Hematopoietic multipotent progenitor cell (in vitro differentiated cells): ENCODE measurements at places on chromosomes 7 and 10.

DNA sequence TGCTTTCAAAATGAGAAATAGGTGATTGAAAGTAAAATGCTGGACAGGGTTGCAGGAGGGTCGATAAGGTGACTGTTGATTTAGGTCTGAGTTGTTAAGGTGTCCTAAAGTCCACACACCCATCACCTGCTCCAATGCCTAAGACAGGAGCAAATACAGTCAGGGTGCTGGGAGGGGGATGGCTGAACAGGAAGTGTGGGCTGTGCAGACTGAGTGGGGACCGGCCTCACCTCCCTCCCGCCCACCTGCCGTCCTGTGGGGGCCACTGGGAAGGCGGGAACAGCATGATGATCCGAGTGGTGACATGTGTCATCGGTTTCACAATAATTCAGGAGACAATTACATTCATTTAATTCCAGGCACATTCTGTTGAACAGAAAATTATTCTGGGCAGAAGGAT, 260.8 kb downstream of the DNAJB6 start:
- no peak for DNase-seq

DNA sequence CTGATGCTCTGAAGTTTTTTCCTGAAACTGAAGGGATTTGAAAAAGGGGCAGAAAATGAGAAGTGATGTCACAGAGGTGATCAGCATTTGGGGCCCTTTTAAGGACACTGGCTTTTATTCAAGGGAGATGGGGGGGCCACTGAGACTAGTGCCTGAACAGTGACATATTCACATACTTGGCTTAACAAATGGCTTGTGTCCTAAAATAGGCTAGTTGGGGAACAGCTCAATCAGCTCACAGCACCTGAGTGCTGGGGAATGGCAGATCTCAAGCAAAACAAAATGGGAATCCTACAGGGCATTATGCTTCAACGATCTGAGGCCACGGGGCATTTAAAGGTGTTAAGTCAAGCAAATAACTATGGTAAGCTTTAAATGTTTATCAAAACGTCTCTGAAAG, 90.1 kb downstream of the UBE2H start:
- no peak for DNase-seq

- DNase-seq: no peak
These were observed 69.3 kb downstream of the MTERF1 start for GRCh38 chr7:91811236-91811635.

DNA sequence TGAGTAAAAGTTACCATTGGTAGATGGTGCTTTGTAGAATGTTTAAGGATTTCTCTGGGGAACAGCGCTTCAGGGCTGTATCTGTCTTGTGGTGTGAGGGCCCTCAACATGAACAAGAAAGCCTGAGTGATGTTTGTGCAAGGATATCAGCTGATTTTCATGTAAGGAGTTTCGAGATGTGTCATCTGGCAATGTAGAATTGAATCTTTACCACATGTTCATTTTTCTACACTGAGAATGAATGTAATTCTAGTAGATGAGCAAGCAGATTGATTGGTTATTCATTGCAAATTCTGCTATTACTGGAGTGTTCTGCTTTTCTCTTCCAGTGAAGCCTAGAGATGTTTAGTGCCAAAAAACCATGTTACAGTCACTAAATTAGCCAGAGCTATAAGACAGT, 87.7 kb downstream of the ST7 start:
- DNase-seq: no peak

- no peak for DNase-seq
These were observed 343.7 kb upstream of the AOAH start for GRCh38 chr7:37068038-37068437.

GRCh38 chr10:132497861-132498561, 39.6 kb upstream of the INPP5A start:
- DNase-seq: no peak

DNA sequence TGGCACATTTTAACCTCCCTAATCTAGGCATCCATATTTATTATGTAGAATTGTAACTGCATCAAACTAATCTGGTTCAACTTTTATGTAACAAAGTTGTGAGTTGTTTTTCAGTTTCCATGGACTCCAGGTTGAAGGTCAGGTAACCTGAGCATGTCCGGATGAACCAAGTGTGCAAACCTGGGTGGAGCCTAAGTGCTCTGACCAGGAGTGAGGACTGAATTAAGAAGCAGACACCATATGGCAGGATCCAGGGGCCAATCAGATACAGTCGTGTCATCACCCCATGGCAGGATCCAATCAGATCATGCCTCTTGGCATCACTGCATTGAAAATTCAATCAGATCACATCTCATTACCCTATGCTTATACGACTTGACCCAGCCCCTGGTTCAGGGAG, 41.2 kb upstream of the PHYHIPL start:
- no peak for DNase-seq

- DNase-seq: no peak
These were observed 6.9 kb upstream of the GSTK1 start for GRCh38 chr7:143256325-143256724.

DNA sequence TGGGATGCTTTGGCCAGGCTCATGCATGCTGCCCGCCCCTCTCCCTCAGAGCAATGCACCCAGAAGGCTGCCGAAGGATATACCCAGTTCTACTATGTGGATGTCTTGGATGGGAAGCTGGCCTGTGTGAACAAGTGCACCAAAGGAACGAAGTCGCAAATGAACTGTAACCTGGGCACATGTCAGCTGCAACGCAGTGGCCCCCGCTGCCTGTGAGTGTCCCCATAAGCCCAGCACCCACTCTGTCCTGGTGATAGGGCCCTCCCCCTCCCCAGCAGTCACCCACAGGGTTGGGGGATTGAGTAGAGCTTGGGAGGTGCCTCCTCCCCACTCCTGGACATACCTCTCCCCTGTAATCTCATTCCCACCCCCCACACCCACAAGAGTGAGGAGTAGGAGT, 7.0 kb upstream of the MUC17 start:
- DNase-seq: no peak

DNA sequence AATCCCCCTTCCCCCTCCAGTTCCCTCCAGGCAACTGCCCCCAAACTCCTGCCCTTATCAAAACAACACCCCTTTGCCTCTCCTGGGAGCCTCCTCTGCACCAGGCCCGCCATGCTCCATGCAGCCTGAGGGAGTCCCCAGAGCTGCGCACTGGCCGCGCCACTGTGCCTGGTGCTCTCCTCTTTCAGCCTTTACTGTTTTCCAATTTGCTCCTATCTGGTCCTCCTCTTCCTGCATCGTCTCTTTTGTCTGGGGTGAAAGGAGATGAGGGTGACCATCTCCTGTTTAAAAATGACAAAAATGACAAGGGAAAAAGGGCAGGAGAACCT, 165.8 kb upstream of the ADCY1 start:
- DNase-seq: no peak

DNA sequence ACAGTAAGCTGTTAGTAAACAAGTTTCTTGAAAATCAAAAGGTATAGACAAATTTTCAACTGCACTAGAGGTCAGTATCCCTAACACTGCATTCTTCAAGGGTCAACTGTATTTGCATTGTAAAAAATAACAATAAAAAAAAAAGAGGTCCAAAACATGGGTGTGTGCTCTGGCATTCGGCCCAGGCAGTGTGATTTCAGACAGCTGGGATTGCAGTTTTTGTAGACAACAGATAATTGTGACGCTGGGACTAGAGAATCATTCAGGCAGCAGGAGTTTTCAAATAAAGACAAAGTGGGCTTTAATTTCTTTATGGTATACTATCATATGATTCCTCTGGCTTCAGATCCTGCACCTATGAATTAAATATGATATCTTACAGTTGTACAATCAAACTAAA, 543.2 kb upstream of the SEMA3D start:
- DNase-seq: no peak

DNA sequence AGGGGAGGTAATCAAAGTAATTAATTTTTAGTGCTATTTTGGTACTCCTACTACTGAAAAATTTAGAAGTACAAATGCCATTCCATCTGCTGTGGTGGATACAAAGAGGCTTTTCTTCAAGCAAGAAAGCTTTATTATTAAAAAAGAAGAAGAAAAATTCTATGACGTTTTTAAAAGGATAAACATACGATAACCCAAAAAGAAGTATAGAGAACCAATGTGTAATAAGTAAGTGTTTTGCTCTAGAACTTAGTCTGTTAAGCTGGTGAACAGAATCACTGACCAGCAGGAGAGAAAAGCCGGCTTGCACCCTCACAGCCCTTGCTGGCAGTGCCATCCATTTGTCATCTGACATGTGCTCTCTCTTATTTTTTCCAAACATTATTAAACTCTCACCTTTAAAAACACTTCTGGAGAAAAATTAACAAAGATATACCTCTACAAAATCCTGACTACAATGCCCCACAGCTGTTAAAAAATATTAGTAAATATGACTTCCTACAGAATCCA, 81.5 kb downstream of the SRPK2 start:
- DNase-seq: no peak

DNA sequence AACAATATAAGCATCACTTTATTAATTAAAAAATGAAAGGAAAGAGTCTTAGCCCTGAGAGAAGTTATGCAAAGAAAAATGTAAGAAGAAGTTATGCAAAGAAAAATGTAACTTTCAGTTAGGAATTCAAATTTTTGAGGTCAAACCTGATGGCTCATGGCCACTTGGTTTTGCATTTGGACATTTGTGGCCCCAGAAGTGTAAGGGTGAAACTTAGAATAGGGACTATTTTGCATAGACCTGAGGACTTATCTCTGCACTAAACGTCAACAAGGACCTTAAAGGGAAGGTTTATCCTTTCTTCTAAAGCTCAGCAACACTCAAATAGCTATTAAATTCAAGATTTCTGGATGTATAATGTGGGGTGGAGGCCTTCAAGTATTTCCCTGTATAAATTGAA, 724.5 kb upstream of the POT1 start:
- no peak for DNase-seq

GRCh38 chr10:88318803-88319202, 264.3 kb downstream of the RNLS start:
- no peak for DNase-seq

GRCh38 chr7:133534816-133535215, 281.9 kb downstream of the EXOC4 start:
- no peak for DNase-seq
